ENCODE measurements at places on chromosomes 1 and 21.

DNA sequence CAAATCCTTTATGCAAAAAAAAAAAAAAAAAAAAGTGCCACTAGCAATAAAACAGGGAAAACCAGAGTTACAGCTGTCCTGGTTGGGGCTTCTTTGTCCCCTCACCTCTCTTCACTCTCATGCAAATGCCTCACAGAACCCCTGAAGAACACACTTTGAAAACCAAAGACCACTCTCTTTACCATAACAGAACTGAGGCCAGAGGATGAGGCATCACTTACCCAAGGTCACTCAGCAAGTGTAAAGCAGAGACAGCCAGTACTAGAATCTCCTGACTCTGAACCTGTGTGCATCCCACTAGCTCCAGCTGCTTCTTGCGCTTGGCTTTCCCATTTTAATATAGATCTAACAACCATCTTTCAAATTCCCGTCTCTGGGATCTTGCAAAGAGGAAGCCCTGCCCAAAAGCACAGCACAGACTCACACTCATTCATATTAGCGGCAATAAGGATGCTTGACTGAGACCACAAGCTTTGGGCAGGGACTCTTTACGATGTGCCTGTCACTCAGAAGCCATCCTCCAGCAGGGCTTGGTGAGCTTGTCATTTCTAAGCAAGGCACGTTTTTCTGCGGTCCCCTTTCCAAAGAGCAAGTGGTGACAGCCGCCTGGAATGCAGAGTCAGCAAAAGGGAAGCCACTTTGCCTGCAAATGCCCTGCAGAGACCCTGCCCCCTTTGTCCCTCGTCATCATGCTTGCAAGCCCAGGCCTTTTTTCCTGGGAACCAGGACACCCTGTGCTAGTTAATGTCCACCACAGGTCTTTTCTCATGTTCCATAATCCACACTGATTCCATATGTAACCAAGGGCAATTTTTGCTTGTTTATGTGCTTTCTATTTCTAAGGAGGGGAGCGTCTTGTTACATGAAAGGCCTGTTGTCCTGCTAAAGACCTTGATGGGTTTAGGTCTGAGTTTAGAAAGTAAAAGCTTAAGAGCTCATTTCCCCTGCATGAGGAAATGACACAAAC lies 76.5 kb upstream of the NFIA start:
- DNase-seq: no peak

GRCh38 chr1:189021577-189021976 lies 1456.1 kb downstream of the BRINP3 start:
- DNase-seq: no peak

DNA sequence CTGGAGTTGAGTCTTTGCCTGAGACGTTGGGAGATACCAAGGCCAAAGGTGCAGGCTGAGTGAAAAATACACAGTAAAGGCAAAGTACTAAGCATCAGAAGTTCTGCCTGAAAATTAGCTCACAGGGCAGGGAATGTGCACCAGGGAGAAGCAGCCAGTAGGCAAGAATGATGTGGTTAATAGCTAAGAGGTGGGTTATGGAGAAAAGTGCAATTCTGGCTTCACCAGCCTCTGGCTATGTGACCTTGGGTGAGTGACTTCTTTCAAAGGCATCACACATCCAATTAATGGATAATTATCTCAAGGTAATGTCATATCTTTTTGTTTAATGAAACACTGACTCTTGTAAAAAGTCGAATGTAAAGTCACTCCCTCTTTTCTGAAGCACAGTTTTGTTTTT lies 230.7 kb upstream of the FGGY start:
- no peak for DNase-seq

DNA sequence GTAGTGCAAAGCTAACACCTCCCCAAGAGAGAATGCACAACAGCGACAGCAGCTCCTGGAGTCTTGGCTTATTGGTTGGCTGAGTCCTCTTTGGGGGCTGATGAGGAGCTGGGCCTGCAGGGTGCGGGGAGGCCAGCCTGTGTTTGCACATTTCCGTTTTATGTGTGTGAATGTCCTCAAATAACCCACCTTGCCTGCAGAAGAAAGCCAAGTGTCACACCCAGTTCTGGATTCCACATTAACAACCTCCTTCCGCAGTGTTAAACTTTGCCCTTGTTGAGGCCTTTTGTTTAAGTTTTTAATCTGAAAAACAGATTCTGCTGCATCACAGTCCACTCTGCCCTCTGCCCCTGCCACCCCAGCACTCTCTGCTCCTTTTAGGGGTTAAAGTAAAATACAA lies 274.5 kb downstream of the TM2D1 start:
- DNase-seq: no peak

DNA sequence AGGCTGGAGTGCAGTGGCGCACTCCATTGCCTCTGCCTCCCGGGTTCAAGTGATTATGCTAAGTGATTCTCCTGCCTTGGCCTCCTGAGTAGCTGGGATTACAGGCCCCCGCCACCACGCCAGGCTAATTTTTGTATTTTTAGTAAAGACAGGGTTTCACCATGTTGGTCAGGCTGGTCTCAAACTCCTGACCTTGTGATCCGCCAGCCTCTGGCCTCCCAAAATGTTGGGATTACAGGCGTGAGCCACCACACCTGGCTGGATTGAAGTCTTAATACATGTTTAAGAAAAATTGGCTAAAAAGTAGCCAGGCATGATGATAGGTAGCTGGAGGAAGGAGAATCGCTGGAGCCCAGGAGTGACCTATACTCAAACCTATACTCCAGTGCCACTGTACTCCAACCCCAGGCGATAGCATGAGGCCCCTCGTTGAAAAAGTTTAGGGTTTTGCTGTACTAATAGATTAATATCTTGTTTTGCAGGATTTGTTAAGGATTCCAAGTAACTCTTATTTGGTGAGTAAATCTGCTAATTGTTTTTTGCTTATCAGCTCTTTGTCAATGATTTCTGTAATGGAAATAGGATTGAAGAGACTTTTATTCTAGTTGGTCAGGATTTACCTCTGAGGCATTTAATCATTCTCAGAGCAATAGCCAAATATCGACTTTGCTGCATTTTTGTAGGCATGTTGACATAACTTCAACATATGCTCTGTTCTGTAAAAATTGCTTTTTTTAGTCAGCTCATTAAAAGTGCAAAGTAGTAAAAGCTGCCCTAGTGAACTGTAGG lies 2.0 kb downstream of the RCC1 start:
- no peak for DNase-seq

GRCh38 chr1:70778934-70779333 lies 268.7 kb downstream of the PTGER3 start:
- DNase-seq: no peak
